Ascending aorta (tissue), 2 donors: ENCODE measurements at places on chromosomes 3 and 15. TPM values are rescaled to one million over a fixed set of nuclear protein-coding genes. Genes with fewer than 3 reads are reported as not detected.

DNA sequence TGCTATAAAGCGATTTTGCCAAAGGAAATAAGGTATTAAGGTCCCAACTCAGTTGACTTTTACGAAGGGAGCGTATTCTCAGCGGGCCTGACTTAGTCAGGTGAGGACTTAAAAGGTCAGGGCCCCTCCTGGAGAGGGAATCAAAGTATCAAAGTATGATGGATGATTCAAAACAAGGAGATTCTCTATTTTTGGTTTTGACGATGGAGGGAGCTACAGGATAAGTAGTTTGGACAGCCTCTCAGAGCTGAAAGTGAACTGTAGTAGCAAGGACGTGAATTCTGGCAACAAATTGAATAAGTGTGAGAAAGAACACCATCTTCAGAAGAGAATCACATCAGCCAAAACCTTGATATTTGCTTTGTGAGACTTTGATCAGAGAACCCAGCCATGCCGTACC, 1186.5 kb downstream of the SI start:
- no peak for DNase-seq

- DNase-seq, result no peak
These were observed 1.6 kb upstream of the PLD1 start for GRCh38 chr3:171811913-171812335.

GRCh38 chr3:34777386-34777785, 861.9 kb upstream of the ARPP21 start:
- no peak for DNase-seq

- DNase-seq, result no peak
These were observed 41.6 kb upstream of the GALNT15 start for GRCh38 chr3:16132928-16133327.

DNA sequence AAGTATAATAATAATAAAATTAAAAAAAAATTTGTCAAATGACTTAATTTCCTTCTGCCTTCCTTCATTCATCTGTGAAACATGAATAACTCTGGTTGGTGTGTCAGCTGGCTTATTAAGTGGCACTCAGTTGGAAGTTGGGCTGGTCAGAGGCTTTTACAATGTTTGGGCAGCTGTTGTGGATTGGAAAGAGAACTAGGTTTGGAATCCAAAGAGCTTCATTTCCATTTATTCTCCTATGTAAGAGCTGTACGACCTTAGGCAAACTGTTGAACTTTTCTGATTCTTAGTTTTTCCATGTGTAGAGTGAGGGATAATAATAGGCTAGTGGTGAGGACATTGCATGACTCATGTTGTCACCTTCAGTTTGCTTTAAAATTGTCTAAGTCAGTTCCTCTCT, 606.7 kb downstream of the PDCD6IP start:
- no peak for DNase-seq

- DNase-seq, result no peak
These were observed 742.0 kb downstream of the NR2F2 start for GRCh38 chr15:97072545-97072944.

DNA sequence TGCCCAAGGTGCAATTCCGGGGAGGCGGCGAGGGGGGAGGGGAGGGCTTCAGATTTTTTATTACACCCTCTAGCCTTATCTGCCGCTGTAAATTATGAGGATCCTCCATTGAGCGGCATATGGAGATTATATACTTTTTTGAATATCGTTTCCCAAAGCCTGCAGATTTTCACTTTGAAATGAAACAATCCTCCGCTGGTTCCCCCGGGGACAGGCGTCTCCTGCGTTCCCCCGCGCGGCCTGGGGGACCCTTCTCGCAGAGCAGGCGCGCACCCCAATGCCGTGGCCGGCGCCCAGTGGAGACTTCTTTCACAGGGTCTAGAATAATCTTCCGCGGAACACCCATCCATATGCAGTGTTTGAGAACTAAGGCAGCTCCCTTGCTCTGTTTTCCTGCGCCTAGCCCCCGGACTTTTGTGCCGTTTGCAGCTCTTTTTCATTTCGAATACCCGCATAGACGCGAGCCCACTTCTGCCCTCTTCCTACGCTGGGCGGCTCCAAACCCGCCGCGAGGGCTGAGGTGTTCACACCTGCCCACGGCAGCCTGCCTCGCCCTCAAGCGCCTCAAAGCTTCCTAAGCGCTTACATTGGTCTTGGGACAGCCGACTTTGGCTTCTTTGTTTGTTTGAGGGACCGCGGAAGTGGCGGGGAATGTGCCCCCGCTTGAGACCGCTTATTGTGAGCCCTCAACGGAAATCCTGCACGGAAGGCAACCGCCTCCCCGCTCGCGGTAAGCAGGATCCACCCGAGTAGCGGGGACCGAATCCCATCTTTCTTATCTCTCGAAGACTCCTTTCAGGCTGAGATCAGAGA, 7.5 kb downstream of the SOX14 start:
- no peak for DNase-seq

GRCh38 chr15:37773111-37773860, 161.2 kb upstream of the TMCO5A start:
- DNase-seq, result no peak

DNA sequence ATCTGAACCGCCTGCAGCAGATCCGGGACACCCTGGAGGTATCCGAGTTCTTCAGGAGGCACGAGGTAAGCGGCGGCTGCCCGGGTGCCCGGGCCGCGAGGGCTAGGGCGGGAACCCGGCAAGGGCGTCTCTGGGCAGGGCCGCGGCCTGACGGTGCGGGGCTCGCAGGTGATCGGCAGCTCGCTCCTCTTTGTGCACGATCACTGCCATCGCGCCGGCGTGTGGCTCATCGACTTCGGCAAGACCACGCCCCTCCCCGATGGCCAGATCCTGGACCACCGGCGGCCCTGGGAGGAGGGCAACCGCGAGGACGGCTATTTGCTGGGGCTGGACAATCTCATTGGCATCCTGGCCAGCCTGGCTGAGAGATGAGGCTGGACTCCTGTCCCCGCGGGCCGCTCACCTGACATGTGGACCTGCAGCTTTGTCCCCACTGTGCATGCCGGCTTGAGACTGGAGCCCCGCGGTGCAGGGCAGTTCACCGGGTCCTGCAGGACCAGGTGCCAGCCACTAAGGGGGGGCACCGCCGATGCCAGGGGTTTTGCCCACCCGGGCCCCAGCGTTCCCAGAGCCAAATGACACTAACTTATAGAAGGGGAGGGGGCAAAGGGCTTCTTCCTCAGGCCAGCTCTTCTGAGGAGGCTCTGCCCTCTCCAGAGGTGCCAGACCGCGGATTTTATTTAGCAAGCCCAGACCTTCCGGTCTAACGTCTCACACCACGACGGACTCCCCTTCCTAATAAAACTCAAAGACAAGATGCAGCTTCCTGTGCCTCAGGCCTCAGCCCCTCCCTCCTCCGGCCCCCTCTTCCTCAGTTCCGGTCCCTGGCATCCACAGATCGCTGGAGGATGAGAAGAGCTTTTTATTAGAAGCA, 9.4 kb downstream of the ITPKA start:
- no peak for DNase-seq

- no peak for DNase-seq
These were observed 28.6 kb downstream of the LRTM1 start for GRCh38 chr3:54899273-54899672.

DNA sequence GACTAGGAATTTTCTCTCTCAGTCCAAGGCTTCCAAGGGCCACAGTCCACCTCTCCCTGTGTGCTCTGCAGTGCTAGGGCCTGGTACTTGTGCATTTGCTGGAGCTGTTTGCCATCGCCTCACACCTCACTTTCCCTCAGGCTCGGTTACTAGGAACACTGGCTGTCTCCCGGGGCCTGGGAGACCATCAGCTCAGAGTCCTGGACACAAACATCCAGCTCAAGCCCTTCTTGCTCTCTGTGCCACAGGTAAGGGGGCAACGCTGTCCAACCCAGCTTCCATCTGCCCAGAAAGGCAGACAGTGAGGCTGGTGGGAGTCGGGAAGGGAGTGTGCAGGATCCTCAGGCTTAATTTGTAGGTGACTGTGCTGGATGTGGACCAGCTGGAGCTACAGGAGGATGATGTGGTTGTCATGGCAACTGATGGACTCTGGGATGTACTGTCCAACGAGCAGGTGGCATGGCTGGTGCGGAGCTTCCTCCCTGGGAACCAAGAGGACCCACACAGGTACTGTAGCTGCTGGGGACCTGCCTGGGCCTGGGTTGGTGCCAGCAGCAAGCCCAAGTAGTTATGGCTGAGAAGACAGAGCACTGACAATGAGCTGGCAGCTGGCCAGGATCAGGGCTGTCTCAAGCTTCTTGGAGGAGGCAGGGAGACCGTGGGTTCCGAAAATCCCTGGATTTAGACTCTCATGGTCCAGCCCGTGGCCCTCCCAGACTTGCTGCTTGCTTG, 3.4 kb downstream of the PPM1M start:
- DNase-seq, result peak; percentile 67

Gene GHSR
- total RNA-seq, result not detected

- DNase-seq, result no peak
These were observed 8.1 kb downstream of the RMDN3 start for GRCh38 chr15:40746916-40747418.

Gene GOLGA6B
- not detected for total RNA-seq

Gene CFAP161
- not detected for total RNA-seq

DNA sequence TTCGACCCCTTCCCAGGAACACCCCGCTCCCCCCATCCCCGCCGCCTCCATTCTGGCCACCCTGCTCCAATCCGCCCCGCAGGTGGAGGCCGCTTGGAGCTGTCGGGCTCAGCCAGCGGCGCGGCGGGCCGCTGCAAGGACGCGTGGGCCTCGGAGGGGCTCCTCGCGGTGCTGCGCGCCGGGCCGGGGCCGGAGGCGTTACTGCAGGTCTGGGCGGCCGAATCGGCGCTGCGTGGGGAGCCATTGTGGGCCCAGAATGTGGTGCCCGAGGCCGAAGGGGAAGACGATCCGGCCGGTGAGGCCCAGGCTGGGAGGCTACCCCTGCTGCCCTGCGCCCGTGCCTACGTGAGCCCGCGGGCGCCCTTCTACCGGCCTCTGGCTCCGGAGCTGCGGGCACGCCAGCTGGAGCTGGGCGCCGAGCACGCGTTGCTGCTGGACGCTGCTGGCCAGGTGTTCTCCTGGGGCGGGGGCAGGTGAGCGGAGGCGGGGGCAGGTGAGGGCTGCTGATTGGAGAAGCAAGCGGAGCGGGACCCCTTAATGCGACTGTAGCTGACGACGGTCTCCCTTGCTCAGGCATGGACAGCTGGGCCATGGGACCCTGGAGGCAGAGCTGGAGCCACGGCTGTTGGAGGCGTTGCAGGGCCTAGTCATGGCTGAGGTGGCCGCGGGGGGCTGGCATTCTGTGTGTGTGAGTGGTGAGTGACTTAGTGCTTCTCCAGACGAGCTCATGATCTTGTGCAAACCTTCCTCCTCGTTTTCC, 2.5 kb downstream of the RCCD1 start:
- no peak for DNase-seq

Gene SLC24A5
- total RNA-seq, result not detected

DNA sequence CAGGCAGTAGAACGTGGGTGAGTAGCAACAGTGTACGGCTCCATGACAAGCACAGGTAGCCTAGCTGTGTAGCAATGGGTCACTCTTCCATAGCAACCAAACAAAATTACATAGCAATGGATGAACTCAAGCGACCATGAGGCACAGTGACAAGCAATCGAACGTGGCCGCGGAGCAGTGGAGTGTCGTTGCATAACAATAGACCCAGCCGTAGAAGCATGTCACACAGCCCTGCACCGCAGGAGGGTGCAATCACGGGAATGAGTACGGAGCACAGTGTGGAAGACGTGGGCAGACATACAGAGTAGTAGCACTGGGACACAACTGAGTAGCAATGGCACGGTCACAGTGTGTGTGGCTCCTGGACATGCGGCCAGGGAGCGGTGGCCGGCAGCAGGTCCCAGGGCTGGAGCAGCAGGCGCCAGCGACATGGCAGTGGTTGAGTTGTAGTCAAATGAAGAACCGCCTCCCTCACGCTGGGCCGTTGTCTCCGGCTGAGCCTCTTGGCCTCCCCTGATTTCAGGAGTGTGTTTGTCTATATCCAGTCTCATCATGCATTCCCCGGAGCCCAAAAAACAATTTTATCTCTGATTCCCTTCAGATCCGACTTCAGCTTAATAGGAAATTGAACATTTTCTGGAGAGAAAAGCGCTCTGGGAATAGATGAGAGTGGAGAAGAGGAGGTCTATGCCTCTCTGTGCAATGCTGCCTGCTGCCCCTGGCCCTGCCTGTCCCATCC, 64.1 kb downstream of the CCDC33 start:
- DNase-seq, result no peak

DNA sequence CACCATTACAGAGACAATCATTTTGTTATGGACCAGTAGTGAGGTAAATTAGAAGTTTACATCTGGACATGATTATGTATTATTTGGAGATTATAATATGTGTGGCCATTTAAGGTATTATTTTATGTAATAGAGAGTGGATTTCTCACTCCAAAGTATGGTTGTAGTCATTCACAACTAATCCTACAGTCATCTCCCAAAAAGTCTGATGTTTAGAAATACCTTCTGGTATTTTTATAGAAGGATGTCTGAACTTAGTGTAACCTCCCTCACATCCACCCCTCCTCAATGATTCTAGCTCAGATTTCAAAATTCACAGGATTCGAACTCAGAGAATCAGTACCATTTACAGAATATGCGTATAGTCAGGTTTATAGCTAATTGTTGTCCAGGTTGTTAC, 346.6 kb upstream of the MEIS2 start:
- no peak for DNase-seq

Gene CCDC39
- total RNA-seq, result not detected

- DNase-seq, result no peak
These were observed 48.9 kb upstream of the AGTR1 start for GRCh38 chr3:148648685-148649352.

GRCh38 chr3:172536505-172536904, 13.3 kb upstream of the TNFSF10 start:
- no peak for DNase-seq

Gene CCNL1
- 241 TPM for total RNA-seq

GRCh38 chr3:99250821-99251355, 349.4 kb upstream of the DCBLD2 start:
- DNase-seq, result no peak

DNA sequence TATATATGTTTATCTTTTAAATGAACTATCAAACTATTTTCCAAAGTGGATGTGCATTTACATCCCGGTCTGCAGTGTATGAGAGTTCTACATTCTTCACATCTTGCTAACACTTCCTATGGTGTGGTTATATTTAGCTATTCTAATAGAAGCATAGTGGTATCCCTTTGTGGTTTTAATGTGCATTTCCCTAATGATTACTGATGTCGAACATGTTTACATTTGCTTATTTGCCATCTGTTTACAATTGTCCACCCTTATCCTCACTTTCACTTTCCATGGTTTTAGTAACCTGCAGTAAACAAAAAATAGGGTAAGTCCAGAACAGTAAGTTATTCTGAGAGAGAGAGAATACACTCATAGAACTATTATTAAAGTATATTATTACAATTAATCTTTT, 360.5 kb upstream of the NAALADL2 start:
- DNase-seq, result no peak

Gene GAP43
- 0.21 TPM for total RNA-seq
